8988T (cell line): ENCODE measurements at places on chromosomes 3 and 15.

DNA sequence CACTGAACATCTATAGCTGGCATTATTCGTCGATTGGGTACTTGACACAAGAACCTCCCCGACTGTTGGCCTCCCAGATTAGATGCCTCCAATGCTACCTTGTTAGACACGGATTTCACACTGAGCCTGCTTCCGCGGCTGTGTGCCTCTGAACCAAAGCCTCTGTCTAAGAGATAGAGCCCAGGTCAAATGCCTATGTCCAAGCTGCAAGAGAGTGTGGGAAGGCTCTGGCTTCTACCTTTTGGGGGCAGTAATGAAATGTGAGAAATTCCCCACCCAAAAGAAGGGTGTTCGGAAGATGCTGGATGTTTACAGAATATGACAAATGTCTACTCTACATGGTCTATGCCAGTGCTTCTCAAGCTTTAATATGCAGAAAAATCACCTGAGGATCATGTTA lies 2.0 kb upstream of the RPUSD2 start:
- DNase-seq, result no peak

- no peak for DNase-seq
These were observed 37.3 kb downstream of the LMCD1 start for GRCh38 chr3:8538913-8539312.

DNA sequence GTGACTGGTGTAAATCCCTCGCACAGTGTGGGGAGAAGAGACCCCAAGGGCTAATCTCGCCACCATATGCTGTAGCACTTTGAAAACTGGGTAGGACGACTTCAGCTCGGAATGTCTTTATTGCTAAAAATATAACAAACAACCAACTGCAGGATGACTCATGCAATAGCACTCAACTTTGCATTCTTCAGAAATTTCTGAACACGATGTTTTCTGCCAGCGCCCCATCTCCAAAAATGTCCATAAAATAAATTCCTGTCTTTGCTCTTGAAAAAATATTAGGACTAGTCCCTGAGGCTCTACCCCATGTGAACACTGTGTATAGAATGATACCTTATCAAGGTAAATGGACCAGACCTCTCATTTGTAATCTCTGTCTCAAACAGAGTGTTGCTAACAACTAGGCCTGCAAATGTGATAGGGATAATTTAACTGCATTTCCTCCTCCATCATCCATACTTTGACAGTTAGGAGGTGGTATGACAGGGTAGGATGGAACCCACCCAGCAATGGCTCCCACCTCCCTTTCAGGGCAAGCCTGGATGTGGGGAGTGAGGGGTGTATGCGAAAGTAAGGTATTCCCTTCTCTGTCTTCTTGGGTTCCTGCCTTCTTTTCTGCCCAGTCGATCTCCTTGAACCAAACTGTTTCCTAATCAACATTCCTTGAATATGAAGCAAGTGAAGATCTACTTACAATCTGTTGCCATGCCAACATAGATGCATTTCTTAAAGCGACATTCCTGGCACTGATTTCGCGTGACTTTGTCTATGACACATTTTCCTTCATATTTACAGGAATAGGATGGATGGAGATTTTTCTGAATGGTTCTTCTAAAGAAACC lies 201.1 kb downstream of the NR1D2 start:
- no peak for DNase-seq

DNA sequence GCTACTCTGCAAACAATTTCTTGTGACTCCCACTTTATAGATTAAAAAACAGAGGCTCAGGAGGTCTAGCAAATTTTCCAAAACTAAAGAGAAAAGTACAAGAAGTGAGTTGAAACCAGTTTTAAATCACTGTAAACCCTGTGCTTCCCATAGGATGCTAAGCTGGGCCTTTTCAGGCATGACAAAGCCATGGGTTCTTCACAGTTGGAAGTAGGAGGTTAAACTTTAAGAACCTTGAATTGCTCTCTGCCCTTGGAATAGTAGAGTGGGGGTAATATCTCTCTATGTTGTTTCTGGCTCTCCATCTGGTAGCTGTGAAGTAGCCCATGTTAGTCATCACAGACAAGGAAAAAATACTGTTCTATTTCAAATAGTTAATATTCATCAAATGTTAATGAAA lies 193.6 kb upstream of the SATB1 start:
- DNase-seq, result no peak

- DNase-seq, result no peak
These were observed 14.7 kb downstream of the TIMP4 start for GRCh38 chr3:12143949-12144504.

DNA sequence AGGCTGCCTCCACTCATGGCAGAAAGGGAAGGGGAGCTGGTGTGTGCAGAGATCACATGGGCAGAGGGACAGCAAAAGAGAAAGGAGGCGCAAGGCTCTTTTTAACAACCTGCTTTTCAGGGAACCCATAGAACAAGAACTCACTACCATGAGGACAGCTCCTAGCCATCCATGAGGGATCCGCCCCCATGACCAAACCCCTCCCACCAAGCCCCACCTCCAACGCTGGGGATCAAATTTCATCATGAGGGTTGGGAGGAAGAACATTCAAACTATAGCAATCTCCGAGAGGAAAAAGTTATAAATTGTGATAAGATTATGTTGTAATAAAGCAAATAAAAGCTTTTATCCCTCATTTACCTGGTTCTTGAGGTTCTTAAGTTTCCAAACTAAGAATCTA lies 84.7 kb upstream of the LMCD1 start:
- DNase-seq, result no peak

- no peak for DNase-seq
These were observed 944 bp downstream of the SLITRK3 start for GRCh38 chr3:165195241-165195639.

- DNase-seq, result no peak
These were observed 16.6 kb downstream of the ABTB1 start for GRCh38 chr3:127689266-127689860.

GRCh38 chr3:45677033-45677446 lies 12.2 kb upstream of the SACM1L start:
- DNase-seq, result no peak

GRCh38 chr15:41483519-41483918 lies 10.2 kb upstream of the ITPKA start:
- DNase-seq, result no peak

- no peak for DNase-seq
These were observed 21.6 kb downstream of the P2RY14 start for GRCh38 chr3:151256749-151257148.

DNA sequence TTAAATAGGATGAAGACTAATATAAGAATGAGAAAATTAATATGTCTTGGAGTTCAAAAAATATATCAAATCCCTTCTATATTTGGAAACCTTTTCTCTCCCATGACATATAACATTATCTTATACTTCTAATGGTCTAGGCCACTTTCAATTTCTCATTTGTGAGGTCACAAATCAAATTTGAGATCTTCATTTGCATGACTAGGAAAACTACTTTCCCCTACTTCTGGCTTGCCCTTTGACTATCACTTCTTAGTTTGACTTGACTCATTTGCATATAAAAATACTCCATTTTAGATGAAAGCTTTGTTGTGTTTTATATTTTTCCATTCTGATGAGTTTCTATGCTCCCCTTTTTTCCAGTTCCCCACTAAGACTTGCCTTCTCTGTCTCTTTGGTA lies 598.6 kb upstream of the TBL1XR1 start:
- no peak for DNase-seq

GRCh38 chr3:161393803-161394202 lies 22.5 kb upstream of the SPTSSB start:
- DNase-seq, result no peak

GRCh38 chr3:10962481-10963036 lies 30.0 kb upstream of the SLC6A1 start:
- DNase-seq, result no peak

- no peak for DNase-seq
These were observed 158.2 kb downstream of the ZNF385D start for GRCh38 chr3:21592828-21593227.

GRCh38 chr3:45861043-45861719 lies 19.3 kb upstream of the LZTFL1 start:
- no peak for DNase-seq

GRCh38 chr3:189961522-189962161 lies 159.1 kb downstream of the P3H2 start:
- peak; percentile 60 for DNase-seq

- no peak for DNase-seq
These were observed 467 bp downstream of the PIF1 start for GRCh38 chr15:64824929-64825430.

DNA sequence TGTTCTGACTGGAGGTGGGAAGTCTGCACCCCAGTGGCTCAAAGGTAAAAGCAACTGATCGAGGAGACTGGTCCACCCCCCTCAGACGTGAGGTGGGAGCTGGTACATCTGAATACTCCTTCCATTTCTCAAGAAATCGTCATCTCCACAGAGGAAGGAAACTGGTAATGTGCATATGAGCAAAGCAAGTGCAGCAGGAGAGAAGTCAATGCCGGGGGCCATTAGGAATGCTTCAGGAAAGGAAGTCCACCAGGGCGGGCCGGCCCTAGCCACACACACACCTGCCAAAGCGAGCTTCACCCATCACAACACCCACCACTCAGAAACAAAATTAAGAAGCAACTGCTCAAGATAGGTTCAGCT lies 8.5 kb downstream of the TBC1D2B start:
- DNase-seq, result no peak

GRCh38 chr15:93553167-93553935 lies 464.3 kb upstream of the RGMA start:
- no peak for DNase-seq

DNA sequence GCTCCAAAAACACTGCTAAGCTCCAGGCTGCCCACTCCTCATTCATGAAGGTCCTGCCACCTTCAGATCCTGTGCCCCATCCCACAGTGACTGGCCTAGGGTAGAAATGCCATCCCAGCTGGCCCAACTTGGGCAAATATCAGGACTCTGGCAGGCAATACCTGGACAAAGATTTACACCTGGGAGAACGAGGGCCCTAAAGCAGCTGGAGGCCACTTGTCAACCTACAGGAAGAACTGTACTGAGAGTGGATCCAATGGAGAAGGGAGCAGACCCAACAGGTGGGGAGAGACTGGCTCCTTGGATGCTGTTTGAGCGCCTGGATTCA lies 57.1 kb upstream of the GATA2 start:
- no peak for DNase-seq

GRCh38 chr3:77222701-77223100 lies 182.8 kb downstream of the ROBO2 start:
- DNase-seq, result no peak

DNA sequence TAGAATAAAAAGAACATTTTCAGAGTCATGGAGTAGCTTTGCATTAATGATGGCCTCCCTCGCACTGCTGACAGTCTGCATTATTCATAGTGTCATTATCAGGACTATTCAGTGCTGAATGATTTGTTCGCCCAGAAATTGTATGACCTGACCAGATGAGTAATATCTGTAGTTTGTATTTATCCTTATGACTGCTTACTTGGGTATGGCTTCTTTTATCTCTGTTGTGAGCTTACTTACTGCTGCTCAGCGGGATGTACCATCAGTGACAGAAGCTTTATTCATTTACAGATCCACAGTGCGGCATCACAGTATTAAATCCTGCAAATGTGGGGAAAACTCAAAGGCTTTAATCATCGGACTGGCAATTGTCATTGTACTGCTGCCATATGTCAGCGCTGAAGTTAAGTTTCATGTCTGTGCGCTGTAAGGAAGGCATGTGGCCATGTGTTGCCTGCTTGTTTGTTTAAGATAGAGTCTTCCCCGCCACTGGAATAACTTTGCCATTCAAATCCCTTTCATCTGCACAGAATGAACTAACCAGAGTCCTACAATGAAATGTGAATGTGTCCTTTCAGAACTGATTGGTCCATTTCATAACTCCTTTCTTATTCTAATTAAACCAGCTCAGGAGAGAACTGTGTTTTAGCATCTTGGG lies 262.2 kb downstream of the CHL1 start:
- DNase-seq, result no peak

DNA sequence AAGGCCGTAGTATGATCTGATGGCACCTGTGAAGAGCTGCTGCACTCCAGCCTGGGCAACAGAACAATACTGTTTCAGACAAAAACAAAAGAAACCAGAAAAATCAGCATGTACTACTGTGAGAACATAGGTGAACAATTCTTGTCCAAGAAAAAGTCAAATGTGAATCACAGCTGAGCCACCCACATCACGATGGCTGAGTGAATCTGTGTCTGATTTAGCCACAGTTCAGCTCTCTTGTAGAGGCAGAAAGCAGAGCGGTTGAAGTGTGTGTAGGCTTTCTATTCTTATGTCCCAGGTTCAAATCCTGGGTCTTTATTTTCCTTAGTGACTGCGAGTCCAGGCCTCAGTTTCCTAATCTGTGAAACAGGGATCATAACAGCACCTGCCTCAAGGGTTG lies 4.4 kb upstream of the FURIN start:
- no peak for DNase-seq

DNA sequence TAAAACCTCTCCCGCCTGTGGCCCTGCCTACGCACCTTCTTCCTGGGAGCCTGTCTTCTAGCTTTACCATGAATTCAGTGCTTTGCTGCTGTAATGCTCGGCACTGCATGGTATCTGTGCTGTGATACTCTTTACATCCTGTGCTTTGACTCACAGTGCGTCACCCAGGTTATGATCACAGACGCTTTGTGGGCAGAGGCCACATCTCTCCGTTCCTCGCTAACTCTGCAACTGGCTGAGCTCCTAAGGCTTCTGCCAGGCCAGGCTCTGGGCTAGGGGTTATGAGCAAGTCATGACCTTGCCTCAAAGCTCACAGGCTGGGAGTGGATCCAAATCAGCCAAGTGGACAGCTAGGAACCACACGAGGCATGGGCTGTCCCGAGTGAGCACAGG lies 23.2 kb downstream of the SPTBN5 start:
- DNase-seq, result no peak
